ENCODE measurements at places on chromosomes 6 and 20.
A peak's percentile ranks its signal among the peaks of the same experiment; 100 is the strongest.

- no peak for DNase-seq
These were observed 869 bp downstream of the COL21A1 start for GRCh38 chr6:56246541-56246880.

DNA sequence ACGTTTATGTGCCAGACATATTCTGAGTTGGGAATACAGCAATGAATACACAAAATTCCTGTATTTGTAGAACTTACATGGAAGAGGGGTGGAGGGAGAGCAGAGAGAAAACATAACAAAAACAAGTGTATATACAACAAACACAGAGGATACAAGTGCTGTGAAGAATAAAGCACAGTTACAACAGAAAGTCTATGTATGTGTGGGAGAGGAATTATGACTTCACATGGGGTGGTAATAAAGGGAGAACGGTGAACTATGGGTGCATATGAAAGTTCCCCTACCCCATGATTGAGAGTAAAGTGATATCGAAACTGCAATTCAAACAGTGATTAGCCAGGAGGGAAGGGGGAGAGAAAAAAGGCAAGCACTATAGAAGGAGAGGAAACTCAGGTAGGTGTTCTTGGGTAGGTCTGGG, 24.6 kb downstream of the HBS1L start:
- no peak for DNase-seq

DNA sequence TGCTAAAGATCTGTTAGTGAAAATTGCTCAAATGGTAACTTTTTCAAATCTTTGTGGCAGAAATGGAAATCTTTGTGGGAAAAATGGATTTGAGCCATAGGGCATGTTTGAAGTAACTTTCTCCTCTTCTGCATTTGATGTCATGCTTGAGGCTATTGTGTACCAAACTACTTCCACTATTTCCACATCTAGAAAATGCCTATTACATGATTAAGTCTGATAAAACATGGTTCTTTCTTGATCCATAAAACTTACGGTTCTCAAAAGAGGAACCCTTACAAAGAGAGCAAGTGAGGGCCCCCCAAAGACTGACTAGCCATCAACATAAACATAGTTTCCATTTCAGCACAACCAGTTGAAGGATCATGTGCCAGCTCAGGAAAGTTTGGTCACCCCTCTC, 150.6 kb downstream of the NFATC2 start:
- DNase-seq: no peak

- no peak for DNase-seq
These were observed 56.1 kb upstream of the SGK1 start for GRCh38 chr6:134373993-134374392.

DNA sequence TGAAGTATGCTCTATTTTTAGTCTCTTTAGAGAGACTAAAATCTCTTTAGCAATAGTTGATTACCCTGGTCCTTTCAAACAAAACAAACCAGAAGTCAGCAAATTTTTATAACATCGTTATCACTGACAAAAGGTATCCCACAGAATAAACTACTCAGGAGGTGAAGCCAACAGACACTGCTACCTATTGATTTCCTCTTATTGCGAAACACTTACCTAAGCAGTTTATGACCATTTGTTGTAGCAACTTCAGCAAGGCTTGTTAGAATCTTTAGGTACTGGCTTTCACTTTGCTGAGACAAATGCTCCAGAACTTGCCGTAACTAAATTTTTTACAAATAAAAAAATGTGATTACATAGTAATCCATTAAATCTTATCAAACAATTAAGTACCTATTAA, 64.4 kb downstream of the HACE1 start:
- DNase-seq: no peak

DNA sequence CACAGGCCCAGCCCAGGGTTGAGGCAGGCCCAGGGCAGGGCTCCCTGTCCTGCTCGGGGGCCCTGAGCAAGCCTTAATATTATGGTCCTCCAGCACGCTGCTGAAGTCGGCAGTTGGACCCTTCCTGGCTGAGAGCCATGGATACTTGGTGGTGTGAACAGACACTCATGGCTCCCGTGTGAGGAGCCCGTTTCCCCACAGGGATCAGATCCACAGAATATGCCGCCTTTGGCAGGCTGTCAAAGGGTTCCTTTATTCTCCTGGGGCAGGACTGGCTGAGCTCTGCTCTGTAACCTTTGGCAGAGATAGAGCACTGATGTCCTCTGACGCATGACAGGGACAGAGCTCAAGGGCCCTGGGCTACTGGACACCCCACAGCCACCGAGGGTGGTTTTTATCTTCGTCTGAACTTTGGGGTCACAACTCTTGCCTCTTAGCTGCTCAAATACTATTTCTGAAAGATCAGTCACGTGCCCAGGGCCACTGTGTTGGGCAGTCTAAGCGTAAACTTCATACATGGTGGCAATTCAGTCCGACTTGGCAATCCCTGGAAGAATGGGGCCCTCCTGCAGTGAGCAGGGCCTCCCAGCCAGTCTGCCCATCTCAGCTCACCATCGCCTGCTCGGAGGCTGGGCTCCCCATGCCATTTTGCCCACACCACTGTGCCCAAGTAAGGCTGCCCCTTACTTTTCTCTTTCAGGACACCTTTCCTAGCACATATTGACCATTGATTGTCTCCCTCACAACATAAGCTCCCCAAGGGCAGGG, 49.1 kb downstream of the TTI1 start:
- DNase-seq: no peak

DNA sequence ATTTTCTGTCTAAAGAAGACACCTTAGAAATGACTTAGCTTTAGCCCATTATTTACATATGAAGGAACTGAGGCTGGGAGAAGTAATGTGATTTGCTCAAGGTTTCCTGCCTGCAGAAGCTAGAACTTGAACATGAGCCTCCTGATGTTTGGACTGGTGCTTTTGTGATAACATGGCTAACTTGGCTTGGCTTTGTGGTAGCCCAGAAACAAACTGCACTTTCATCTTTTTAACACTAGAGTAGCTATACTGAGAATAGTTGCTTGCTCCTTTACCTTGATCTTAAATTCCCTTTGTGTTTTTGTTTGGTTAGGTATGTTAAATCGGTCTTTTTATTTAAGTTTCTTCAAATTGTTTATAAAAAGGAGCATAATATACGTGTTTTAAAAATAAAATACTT, 163.5 kb upstream of the MANEA start:
- no peak for DNase-seq

- DNase-seq: no peak
These were observed 86.1 kb downstream of the LINC00237 start for GRCh38 chr20:21019814-21020658.

GRCh38 chr20:3674447-3674846, 7.4 kb downstream of the ADAM33 start:
- no peak for DNase-seq

DNA sequence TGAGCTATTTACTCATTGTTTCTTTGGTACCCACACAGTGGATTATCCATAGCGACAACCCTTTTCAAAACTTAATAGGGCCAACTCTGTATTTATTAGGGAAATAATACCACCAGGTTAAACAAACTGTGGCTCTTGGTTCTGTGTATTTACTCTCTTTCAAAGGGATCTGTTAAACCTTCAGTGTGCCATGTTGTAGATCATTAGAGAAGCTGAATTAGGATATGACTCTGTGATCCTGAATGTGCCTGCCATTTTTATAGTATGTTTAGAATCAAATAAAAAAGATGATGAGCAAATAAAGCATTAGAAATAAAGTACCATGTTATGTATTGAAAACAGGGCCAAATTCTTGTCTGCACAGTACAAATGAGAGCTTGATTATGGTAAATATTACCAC, 25.0 kb upstream of the SLC35D3 start:
- DNase-seq: no peak

GRCh38 chr6:170271771-170272314, 19.0 kb downstream of the DLL1 start:
- DNase-seq: peak; percentile 74

GRCh38 chr20:62010551-62011402, 54.9 kb downstream of the TAF4 start:
- DNase-seq: peak; percentile 7

DNA sequence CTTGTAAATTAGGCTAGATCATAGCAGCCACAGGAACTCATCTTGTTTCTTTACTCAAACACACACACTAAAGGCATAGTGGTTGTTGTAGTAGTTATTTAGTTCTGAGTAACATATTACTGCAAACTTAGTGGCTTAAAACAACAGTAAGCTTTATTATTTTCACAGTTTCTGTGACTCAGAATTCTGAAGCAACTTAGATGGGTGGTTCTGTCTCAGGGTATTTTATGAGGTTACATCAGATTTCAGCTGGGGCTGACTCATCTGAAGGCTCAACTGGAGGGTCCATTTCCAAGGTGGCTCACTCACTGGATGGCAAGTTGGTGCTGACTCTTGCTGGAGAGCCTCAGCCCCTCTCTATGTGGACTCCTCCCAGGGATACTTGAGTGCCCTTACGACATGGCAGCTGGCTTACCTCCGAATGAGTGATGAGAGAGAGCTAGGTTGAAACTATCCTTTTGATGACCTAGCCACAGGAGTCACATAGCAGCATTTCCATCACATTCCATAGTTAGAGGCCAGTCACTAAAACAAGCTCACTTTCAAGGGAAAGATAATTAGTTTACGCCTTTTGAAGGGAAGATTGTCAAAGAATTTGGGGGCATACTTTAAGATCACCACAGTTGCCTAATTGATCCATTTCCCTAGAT, 136.5 kb upstream of the PRND start:
- DNase-seq: no peak

Data from GDM1 (cell line).